ENCODE measurements at places on chromosomes 3 and 15.
A peak's percentile ranks its signal among the peaks of the same experiment; 100 is the strongest.

GRCh38 chr3:127172781-127173515, 20.0 kb upstream of the PRR23E start:
- DNase-seq = peak; percentile 89

GRCh38 chr3:15051531-15051930, 13.6 kb downstream of the MRPS25 start:
- peak; percentile 35 for DNase-seq

DNA sequence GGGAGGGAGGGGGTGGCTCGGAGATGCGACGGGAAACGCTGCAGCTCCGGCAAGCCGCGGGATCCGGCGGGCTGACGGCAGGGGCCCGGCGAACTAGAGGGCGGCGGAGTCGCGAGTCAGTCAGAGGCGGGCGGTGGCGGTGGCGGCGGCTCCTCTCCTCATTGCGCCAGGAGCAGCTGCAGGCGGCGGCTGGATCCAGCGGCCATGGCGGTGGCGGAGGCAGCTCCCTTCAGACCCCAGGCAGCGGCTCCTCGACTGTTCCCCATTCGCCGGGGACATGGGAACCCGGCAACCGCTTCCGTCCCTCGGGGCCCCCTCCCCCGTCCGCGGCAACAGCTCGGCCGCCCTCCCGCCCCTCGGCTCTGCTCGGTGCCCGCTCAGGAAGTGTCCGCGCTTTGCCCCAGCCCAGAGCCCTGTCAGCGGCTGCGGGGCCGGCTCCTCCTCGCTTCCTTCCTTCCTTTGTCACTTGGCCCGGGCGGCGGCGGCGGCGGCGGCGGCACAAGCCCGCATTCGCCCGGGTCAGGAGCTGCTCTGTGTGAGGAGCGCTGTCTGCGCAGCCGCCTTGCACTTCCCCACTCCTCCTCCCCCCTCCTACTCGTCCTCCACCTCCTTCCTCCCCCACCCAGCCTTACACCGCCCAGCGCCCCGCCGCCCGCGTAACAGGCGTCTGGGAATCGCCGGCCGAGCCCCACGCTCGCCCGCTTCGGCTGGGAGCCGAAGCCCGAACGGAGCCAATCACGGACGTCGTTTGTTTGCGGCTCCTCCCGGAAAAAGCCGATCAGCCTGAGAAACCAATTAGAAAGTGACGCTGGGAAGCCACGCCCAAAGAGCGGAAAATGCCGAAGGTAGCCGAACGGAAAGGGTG, at the start of gene GSK3B:
Gene GSK3B, minus strand, starts transcription at position 537 of the 865 bp plus-strand sequence. CDS start 1,013 bp downstream, outside the sequence.
- peak; percentile 89 for DNase-seq

DNA sequence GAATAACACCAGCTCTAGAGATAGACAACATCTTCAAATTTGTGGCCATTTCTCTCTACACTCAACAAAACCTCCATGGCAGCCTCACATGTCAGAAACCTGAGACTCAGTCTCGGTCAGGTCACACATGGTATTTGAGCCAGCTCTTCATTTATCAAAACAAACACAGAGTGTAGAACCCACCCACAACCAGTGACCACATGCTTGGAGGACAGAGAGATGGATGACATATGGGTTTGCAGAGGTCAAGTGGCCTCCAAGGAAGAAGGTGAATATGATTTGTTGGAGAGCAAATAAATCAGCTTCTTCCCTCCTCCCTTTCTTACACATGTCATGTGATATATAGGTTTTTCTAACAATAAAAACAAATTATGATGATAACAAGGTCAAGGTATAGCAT, 278.1 kb upstream of the LRTM1 start:
- DNase-seq = peak; percentile 61

DNA sequence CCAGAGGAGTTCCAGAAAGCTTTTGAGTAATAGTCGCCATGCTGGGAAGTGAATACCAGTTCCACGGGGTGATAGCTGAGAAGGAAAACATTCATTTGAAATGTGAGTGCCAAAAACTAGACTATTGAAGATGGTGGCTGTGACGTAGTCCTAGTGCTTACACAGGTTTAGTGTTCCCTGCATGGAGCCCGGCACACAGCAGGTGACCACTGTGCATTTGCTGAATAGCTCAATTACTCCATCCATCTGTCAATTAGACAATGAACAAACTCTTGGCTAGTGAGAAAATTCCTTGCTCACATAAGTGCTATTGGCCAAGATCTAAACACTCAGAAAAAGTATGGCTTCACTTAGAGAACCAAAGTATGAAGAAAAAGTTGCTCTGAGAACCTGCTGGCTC, 448.1 kb upstream of the WNT5A start:
- DNase-seq = peak; percentile 92

GRCh38 chr15:74303741-74304309, 63.6 kb downstream of the CYP11A1 start:
- peak; percentile 22 for DNase-seq

GRCh38 chr3:21024563-21024962, 726.4 kb downstream of the ZNF385D start:
- no peak for DNase-seq

DNA sequence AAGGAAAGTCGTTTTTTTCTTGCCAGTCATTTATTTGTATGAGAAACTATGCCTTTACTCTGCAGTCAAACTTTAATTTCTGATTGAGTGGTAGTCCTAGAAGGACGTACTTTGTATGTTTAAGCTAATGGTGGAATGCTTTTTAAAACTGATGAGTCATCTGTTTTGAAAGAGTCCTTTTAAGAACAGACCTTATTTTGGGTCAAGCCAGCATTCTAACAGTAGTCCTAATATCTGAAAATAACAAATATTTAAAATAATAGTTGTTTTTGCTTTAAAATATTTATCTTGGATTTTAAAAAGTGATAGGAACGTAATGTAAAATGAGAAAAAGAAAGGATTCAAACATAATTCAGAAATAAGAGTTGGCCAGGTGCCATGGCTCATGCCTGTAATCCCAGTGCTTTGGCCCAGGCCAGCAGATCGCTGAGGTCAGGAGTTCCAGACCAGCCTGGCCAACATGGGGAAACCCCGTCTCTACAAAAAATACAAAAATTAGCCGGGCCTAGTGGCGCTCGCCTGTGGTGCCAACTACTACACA, 1.3 kb upstream of the LRRC58 start:
- DNase-seq = peak; percentile 6

GRCh38 chr3:126004692-126005091, 35.7 kb downstream of the ROPN1B start:
- no peak for DNase-seq

- peak; percentile 28 for DNase-seq
These were observed 1.2 kb downstream of the PHC3 start for GRCh38 chr3:170180079-170180907.

- no peak for DNase-seq
These were observed 196.7 kb downstream of the PLCH1 start for GRCh38 chr3:155548195-155548594.

DNA sequence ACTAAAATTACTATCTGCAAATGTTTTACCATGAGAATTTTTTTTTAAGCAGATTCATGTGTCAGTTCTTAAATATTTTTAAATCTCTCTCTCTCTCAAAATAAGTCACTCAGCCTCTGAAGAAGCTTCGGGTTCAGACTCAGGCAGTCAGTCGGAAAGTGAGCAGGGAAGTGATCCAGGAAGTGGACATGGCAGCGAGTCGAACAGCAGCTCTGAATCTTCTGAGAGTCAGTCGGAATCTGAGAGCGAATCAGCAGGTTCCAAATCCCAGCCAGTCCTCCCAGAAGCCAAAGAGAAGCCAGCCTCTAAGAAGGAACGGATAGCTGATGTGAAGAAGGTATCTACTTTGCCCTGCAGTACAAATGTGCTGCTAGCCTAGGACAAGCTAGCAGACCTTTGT, 24.1 kb downstream of the CHD2 start:
- DNase-seq = no peak

- DNase-seq = no peak
These were observed 94.5 kb downstream of the MAGI1 start for GRCh38 chr3:65944252-65944651.

DNA sequence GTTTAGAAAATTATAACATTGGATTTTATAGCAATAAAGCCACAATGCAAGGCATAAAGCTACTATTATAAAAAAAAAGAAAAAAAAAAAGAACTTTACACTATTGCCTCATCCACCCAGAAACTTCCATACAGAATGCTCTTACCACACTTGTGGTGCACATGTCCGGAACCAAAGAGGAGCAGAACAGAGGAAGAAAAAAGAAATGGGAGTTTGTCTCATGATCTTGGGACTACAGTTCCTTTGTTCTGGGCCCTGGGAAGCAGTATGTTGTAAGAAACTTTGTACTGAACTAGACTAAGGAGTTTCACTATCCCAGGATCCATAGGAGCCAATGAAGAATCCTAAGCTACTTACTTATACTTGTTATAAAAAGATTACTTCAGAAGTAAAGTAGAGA, 36.1 kb downstream of the FMN1 start:
- DNase-seq = no peak

DNA sequence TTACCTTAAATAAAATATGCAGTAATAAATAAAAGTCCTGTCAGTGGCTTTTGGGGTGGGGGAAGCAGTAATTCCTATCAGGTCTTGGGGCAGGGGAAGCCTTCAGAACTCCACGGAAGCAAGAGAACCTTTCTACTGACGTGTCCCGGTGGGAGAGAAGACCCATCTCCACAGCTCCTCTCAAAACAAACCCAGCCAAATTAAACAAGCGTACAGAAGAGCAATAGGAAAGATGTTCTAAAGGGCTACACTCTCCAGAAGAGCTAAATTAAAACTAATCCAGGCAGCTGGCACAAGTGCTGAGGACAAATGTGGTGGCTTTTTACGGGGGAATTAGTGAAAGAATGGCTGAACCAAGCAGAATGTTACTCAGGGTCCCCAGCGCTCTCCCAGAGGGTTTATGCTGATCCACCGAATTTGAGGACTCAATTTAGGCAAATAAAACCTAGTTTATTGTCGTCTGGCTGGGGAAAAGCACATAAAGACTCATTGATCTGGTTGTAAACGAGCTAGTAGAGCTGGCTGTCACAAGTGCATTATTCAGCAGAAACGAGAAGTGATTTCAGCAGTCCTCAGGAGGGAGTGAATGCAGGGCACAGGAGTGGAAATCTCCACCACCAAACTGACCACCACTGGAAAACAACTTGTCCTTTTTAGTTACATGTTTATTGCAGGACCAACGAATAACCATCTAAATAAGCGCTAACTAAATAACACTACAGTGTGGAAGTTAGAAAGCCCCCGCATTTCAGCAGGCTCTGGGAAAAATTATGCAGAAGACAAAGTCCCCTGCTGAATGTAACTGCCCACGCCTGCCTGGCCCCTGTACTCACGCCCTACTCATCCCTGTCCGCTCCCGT, 13.5 kb downstream of the BFSP2 start:
- DNase-seq = peak; percentile 61

- no peak for DNase-seq
These were observed 221.8 kb downstream of the SNRPN start for GRCh38 chr15:25176616-25176923.

GRCh38 chr3:73550032-73550431, 74.7 kb downstream of the PDZRN3 start:
- DNase-seq = no peak

DNA sequence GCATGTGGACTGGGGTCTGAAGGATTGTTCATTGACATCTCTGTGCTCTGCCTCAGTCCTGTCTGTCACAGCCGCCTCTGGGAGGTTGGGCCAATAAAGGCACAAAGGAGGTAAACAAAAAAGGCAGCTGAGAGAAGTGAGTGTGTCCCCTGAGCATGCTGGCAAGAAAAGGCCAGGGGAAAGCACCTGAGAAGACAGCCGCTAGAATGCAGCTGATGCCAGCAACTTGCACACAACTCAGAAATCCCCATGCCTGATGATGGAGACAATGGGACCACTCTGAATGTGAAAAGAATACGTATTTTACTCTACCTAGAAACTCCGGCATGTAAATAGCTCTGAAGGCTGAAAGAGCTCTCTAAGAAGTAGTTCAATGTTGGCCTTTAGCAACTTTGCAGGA, 118.7 kb downstream of the KCNH8 start:
- DNase-seq = no peak

DNA sequence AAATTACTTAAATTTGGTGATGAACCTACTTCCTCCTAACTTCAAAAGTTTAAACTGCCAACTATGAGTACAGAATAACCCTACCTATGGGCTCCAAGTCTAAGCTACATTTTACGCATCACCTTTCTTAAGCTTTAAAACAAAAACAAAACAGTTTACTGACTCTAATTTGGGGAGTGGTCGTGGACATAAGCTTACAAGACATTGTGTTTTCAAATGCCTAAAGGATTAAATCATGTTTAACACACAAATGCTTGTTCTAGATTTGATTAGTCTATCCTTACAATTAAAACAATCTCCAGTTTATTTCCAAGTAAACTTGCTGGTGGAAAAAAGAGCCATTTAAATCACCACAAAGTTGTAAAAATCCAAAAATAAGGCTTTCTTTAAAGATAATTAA, 62.2 kb downstream of the UACA start:
- no peak for DNase-seq

- no peak for DNase-seq
These were observed 389.9 kb downstream of the FEZF2 start for GRCh38 chr3:61983479-61983878.

DNA sequence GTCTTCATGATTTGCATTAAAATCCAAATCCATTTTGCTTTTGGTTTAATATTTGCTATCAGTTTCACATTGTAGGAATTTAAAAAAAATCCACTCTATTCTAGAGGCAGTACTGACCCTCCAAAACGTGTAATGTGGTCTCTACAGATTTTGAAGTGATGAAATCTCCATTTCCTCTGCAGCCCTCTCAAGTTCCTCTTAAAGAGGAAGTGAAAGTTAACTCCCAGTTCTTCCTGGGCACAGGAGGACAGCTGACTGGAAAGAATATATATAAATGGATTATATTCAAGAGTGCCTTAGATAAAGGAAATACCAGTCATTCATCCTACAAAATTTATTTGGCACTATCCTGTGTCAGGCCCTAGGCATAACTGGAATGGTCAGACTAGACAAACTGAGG, 83.5 kb upstream of the PLCL2 start:
- DNase-seq = peak; percentile 53

GRCh38 chr3:22977042-22977441, 226.1 kb upstream of the UBE2E2 start:
- no peak for DNase-seq

GRCh38 chr15:91866971-91867372, 13.5 kb downstream of the SLCO3A1 start:
- no peak for DNase-seq

- DNase-seq = no peak
These were observed 23.0 kb downstream of the USP4 start for GRCh38 chr3:49316696-49317457.

DNA sequence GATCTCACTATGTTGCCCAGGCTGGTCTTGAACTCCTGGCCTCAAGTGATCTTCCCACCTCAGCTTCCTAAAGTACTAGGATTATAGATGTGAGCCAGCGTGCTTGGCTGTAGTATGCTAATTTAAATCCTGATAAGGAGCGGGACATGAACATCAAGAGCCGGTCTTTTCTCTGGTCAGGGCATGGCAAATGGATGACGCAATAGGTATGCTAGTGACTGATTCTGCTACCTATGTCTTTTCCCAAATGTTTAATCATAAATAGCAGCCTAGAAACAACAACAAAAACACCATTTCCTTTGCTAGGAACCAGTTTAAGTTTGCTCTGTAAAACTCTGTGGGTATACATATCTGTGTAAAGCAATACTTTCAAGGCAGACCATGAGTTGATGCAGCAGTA, 64.7 kb downstream of the STARD9 start:
- DNase-seq = no peak

- DNase-seq = no peak
These were observed 21.0 kb upstream of the DNAJC13 start for GRCh38 chr3:132396255-132396654.

Data from NCI-H69 (cell line).